DMS153 (cell line): ENCODE measurements at places on chromosomes 1 and 21.

DNA sequence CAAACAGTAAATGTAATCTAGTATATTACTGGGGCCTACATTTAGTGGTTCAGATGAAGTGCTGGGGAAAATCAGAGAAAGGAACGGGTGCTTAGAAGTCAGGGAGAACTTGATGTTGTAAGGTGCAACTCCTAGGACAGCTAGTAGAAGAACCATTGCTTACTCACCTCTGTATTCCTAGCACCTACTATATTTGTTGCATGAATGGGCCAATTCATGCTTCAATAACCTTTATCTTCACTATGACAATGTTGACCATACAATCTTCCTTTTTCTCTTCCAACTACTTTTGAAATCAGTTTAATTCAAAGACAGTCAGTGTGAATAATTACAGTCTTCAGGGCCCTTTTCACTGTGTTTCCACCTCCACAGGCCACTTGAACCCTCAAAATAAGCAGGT is 125.0 kb upstream of the DMRTA2 start:
- no peak for DNase-seq

GRCh38 chr1:41671116-41671755 is 186.8 kb upstream of the EDN2 start:
- no peak for DNase-seq

GRCh38 chr21:45009616-45010015 is 64.8 kb upstream of the ADARB1 start:
- no peak for DNase-seq

GRCh38 chr1:199089393-199090122 is 450.7 kb downstream of the PTPRC start:
- no peak for DNase-seq

- no peak for DNase-seq
Observed at GRCh38 chr1:2817784-2818564, 16.5 kb upstream of the TTC34 start.

- no peak for DNase-seq
Observed at GRCh38 chr21:24032709-24033232, 1574.5 kb downstream of the MRPL39 start.

DNA sequence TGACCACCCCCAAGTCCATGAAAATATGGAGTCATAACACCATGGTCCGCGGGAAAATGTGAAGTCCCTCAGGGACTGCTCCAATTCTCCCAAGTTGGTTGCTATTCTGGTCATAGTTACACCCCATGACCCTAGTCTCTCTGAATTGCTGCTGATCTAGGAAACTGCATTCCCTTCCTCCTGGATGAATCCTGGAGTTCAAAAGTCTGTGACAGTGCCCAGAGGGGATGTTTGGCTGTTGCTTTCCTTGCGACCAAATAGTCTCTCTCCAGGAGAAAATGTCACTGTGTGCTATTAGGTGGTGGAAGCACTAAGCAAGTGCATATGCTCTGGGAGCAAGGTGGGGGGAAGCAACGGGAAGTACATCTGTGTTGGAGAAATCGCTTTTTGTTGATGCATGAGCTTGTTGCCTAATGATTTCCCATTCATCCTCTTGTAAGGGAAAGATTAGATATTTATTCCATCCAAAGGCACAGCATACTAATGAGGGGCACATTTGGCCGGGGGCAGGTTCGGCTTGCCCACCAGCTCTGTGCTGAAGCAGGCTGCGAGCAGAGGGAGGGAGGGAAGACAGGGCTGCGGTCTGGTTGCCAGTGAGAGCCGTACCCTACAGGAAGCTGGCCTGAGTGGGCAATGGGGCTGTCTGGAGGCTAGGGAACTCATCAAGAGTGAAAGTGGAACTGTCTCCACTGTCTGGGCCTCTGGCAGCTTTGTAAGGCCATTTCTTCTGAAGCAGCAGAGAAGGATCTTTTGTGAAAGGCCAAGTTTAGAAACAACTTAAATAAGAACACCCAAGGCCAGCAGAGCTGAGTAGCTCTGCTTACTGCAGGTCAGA is 27.2 kb downstream of the SYT6 start:
- DNase-seq, result no peak

DNA sequence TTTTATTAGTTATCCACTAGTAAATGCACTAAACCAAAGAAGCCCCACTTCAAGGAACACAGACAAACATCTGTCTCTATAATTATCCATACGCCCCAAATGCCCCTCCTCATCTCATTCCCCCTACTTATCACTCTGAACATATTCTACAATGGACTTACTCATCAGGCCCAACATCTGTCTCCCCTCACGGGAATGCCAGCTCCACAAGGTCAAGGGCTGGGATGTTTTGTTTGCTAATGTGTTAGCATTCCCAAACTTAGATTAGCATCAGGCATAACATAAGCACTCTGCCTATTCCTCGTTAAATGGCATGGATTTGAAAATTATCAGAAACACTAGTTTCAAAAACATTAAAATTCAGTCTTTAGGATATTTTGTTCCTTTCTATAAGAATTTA is 279.5 kb downstream of the DSCAM start:
- DNase-seq, result no peak

DNA sequence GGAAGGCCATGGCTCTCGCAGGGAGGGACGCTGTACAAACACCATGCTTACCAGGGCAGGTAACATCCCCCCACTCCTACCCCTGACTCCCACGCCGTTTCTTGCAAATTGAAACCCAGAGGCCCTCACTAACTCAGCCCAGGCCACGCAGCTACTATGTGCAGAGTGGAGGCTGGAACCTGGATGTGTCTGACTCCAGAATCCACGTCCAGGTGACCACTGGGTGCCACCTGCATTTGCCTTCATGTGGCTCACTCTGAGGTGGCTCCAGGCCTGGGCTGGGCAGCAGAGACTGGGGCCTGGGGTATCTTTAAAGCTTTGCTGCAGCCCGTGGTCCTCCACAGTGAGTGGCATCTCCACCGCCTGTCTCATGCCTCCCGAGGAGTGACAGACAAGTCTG is 29.6 kb upstream of the AJAP1 start:
- no peak for DNase-seq

DNA sequence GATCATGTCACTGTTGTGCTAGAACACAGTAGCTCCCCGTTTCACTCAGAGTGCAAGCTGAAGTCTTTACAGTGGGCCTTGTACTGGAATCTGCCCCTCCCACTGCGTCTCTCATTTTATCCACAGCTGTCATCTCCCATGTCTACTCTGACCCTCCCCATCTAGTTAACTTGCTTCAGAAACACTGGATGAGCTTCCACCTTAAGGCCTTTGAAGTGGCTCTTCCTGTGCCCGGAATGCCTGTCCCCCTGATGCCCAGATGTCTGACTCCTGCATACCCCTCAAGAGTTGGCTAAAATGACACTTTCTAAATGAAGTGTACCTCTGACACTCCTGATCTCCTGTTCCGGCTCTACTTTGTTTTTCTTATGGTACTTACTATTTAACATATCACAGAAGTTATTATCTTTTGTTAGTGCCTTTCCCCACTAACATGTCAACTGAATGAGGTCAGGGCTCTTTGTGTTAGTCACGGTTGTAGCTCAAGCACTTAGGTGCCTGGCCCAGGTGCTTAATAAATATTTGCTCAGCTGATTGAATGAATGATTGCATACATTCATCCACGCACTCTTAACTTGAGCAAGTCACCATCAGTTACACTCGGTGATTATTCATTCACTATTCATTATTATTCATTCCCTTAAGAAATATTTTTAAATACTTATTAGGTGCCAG is 13.3 kb downstream of the ARV1 start:
- peak; percentile 93 for DNase-seq

DNA sequence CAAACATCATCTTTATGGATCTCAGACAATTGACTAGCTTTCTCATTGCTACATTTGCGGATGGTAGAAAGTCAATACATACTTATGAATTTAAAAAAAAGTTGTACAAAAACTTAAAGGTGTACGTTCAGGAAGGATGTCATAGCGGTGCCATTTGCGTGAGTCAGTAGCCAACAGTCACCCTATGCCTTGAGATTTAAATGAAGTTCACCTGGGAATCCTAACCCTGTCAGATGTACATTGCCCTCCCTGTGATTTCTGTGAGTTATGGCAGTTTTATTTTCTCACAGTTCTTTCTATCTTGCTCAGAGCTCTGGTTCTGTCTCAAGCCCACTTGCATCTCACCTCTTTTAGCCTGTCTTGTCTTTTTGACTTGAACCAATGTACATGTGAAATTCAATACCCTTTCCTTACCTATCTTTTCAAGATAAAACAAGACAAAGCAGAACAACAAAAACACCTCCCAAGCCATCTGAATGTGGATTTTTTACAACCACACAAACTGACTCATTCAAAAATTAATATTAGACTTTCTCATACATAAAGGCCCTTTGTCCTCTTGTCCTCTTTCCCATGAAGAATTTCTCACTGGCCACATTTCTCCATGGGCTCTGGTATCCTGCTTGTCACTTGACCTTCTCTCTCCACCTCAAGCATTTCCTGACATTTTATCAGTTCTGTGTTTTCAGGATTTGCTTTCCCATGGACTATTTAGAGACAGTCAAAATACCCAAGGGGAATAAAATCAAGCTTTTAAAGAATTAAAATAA is 25.3 kb upstream of the ZNF697 start:
- DNase-seq, result no peak

GRCh38 chr1:65178235-65178634 is 30.2 kb downstream of the AK4 start:
- DNase-seq, result no peak

- no peak for DNase-seq
Observed at GRCh38 chr21:33219954-33220353, 9.8 kb upstream of the IFNAR2 start.

DNA sequence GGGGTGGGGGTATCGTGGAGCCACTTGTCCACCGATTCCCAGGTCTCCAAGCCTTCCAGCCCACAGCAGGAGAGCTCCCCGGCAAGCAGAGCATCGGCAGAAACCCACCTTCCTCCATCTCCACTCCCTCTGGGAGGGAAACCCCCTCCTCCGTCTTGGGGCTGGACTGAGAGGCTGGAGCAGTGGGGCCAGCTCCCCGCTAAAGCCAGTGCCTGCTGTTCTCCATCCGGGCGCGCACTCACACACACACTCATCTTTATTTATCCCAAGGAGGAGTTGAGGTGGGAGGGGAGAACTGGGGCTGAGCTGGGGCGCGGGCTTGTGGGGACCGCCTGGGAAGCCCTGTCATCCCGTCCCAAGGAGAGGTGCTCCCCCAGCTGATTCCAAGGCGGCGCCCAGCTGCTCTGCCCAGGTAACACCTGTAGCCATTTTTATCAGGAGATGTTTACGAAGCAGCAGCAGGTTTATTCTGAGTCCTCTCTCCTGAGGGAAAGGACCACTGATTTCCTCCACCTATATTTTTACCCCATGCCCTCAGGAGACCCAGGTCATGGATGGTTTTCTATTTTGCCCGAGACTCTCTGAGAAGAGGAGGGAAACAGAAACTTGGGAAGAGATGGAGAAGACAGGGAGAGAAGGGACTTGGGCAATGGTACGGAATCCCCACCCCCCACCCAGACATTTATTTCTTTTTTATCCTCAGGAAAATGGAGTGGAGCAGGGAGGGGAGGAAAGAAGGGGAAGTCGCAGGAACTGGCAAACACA is 2.1 kb downstream of the KCNN3 start:
- DNase-seq, result no peak

DNA sequence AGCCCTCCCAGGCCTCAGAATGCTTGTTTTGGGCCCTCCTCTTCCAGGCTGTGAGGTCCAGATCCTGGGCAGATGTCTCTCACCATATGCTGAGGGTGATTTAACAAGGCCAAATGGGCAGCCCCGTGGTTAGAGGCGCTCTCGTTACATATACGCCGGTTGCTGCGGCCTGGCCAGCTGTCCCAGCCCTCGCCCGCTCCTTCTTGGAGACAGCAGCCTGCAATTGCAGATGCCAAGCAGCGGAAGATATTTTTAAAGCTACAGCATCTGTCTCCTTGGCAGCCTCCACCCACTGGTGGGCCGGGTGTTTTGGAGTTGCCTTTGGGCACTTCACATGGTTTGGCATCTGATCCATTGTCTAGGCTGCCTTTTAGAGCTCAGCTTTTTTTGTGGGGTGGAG is 178.8 kb upstream of the NFIA start:
- DNase-seq, result no peak

DNA sequence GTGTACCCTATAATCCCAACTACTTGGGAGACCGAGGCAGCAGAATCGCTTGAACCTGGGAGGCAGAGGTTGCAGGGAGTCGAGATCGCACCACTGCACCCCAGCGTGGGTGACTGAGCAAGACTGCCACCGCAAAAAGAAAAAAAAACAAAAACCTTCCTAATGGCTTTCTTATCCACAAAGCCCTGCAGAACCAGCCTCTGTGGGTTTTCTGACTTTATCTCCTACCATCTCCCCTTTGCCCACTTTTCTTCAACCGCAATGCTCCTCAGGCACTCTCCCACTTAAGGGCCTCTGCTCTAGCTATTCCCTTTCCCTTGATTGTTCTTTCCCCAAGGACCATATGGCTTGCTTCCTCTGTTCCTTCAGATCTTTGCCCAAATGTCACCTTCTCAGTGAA is 67.9 kb upstream of the PUM1 start:
- DNase-seq, result no peak

DNA sequence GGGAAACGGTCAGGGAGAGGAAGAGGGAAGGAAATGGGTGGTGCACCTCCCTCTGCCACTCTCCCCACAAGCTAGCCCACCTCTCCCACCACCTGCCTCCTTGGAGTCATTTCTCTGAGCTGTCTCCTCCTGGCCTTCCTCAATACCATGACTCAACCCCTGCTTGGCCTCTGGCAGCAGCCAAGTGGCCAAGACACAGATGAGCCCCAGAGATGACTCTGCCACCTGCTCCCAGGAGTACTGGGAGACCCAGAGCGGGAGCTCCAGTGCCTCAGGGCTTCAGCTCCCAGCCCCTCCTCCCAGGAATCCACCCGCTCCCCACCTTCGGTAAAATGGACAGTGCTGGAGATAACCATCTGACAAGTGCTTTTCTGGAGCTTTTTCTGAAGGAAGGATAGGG is 2.6 kb downstream of the S100A16 start:
- DNase-seq, result no peak

- DNase-seq, result no peak
Observed at GRCh38 chr1:179205284-179205683, 24.2 kb downstream of the ABL2 start.

- DNase-seq, result peak; percentile 40
Observed at GRCh38 chr1:153533689-153534201, 2.0 kb downstream of the S100A6 start.

- no peak for DNase-seq
Observed at GRCh38 chr1:108055387-108055786, 90.4 kb upstream of the VAV3 start.

DNA sequence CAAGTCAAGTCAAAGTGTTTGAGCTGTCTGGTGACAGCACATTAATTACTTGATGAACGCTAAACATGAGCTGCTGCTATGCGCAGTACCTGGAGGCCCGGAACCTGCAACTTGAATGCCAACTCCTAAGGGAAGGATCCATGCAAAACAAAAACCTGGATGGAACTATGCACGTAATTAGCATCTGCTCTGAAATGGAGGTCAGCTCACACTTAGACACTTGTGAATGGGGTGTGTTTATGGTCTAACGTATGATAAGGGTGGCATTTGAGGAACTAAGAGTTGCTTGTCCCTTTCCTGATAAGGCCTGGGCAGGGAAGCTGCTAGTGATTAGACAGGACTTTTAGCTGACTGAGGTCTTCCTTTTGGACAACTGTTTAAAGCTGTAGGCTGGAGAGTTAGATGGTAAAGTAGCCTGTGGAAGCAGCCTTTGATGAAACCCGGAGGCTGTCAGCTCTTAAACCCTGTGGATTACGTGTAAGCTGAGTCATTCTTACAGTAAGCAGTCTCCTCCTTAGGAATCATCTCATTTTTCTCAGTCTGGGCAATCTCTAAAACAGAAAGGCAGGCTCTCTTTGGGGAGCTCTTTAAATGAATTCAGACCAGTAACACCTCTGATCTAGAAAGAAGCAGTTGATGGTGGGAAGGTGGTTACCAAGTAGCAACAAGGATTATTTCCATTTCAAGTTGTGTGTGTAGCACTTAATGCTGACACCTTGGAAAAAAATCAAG is 6.8 kb downstream of the TENT5C start:
- DNase-seq, result no peak

GRCh38 chr1:211415700-211416099 is 76.3 kb downstream of the RD3 start:
- DNase-seq, result no peak
